Parietal lobe (tissue), 2 donors: ENCODE measurements at places on chromosomes 12 and 14. TPM values are rescaled to one million over a fixed set of nuclear protein-coding genes. Genes with fewer than 3 reads are reported as not detected.

CMA1 gene
- total RNA-seq, result not detected

SYCP3 gene
- 1.3 TPM for total RNA-seq

KRT5 gene
- total RNA-seq, result not detected

FOXG1 gene
- total RNA-seq, result 80.4 TPM

WSCD2 gene
- 4.7 TPM for total RNA-seq
